ENCODE measurements at places on chromosomes 12 and 14.

DNA sequence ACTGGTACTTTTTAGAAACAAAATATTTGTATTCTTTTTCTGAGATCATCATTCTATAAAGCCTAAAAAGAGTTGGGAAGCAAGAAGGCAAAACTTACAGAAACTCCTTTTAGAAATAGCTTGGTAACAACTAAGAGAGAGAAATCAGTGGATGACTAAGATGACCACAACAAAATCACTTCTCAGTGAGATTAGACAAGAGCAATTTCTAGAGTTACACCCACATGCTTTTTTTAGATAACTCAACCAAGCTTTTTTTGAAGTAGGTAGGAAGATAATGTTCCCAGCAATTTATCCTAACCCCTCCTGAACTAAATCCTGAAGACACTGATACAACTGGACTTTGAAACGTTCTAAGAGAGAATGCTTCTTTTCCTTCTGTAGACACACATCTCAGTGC is 576.4 kb downstream of the SLC6A15 start:
- no peak for DNase-seq

- DNase-seq = no peak
Measured at GRCh38 chr12:87230441-87230840, 798.8 kb downstream of the C12orf50 start.

DNA sequence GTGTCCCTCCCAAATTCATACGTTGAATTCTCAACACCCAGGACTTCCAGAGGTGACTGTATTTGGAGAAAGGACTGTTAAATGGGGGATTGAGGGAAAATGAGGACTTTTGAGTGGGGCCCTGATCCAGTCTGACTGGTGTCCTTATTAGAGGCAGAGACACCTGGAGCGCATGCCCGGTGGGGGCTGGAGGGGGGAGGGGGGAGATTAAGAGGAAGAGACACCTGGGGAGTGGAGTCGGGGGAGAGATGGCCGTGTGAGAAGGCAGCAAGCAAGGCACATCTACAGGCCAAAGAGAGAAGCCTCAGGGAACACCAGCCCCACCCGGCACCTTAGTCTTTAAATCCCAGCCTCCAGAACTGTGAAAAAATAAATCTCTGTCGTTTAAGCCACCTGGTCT is 209.7 kb downstream of the SLC41A2 start:
- no peak for DNase-seq

GRCh38 chr14:104474495-104475213 is 104.9 kb upstream of the C14orf180 start:
- DNase-seq = no peak

DNA sequence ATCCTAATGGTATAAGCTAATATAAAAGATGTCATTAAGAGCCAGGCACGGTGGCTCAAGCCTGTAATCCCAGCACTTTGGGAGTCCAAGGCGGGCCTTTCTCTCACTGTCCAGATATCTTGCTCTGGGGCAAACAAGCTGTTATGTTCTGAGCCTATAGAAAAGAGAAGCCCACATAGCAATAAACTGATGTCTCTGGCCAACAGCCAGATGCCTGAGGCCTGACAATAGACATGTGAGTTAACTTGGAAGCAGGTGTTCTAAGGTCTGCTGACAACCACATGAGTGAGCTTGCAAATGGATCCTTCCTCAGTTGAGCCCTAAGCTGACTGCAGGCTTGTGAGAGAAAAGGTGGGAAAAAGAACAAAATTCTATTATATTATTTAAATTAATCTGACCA is 25.0 kb downstream of the YAF2 start:
- peak; percentile 88 for DNase-seq

- DNase-seq = peak; percentile 44
Measured at GRCh38 chr14:81392976-81393643, 7.0 kb downstream of the STON2 start.

- DNase-seq = peak; percentile 44
Measured at GRCh38 chr14:105475269-105476096, 862 bp downstream of the CRIP2 start.

DNA sequence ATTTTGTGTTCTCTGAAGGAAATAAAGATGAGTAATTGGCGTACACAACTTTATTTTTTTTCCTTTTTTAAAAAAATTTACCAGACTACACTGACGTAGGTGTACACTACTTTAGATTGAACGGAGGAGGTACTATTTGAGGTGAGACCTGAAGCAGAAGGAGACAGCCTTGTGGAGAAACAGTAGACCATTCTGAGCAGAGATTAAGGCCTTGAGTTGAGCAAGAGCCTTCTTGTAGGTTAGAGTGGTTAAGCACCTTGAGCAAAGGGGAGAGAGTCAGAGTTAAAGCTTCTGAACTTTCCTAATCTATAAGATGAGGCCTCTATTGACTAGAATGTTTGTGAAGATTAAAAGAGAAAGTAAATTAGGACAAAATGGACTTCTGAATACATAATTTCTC is 2.5 kb downstream of the LEMD3 start:
- no peak for DNase-seq

GRCh38 chr12:40646911-40647310 is 45.3 kb upstream of the CNTN1 start:
- no peak for DNase-seq

DNA sequence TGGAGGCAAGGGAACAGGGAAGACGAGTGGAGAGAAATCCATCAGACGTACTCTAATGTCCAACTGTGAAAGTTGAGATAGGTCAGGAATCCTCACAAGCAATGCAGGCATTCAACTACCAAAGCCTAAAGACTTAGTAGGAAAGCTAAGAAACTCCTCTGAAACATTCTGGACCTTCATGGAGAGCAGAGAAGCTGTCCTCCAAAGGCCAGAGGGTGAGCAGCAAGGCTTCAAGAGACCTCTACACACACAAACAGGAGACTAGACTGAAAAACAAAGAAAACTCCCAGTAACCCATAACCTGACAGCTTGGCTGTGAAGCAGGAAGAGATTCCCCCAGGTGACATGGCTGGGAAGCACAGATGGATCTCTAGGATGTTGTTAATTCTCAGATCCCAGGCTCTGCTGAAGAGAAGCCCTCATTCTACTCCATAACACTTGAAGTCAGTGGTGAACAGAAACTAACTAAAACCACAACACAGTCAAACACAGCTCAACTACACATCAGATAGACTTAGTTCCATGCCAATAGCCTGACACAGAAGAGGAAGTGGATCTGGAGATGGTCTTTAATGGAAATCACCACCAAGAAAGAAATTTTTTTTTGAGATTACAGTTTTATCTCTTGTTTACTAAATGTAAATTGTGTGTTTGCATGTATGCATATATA is 23.2 kb upstream of the LYZ start:
- DNase-seq = no peak

DNA sequence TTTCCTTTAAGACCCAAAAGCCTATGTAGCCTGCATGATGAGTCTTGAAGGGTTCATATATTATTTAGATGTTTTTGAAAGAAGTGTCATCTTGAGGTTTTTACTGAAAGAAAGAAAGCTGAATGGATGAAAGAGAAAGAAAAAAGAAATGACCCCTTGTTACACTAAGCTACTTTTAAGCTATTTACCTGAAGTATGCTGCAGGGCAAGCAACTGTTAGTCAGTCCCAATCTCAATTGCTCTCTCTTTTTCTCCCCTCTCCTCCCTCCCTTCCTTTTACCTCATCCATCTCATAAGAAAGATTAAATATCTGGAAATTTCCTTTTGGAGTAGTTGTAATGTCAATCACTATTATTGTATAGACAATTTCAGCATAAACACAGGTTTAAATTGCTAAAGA is 512.4 kb downstream of the TMTC2 start:
- DNase-seq = no peak
